ENCODE measurements at places on chromosomes 16 and 17.

DNA sequence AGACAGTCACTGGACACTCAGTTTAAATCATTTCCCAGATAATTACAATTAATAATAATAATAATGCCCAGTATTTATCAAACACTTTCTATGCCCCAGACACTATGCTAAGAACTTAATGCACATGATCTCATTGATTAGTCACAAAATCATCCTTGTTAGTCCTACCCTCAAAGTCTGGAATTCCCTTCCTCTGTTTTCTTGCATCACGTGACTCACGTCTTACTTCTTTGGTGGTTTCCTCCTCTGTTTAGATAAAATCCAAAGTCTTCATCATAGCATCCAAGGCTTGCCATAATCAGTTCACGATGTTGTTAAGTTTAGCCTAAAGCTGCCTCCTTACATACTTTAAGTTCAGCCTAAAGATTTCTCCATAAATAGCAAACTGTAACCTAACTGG is 471.9 kb downstream of the PMP22 start:
- no peak for DNase-seq

DNA sequence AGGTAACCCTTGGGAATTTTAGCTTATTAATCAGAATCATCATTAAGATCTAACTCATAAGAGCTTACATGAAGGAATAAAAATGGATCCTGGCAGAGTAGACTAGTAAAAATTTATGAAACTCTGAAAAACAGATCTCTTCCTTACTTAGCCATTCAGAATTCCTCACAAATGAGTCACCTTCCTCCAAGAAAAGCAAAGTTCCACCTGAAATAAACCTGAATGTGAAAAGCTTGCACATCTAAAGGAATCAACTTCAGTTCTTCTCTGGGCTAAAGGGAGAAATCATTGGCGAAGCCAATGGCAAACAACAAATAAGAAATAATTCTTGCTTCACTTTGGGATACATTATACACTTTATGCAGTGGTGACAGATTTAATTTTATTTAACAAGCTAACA is 22.7 kb downstream of the MYO1D start:
- DNase-seq = no peak

GRCh38 chr17:75815399-75815798 is 28.8 kb downstream of the UNC13D start:
- no peak for DNase-seq

GRCh38 chr16:72221630-72222024 is 49.7 kb upstream of the PMFBP1 start:
- peak; percentile 27 for DNase-seq

DNA sequence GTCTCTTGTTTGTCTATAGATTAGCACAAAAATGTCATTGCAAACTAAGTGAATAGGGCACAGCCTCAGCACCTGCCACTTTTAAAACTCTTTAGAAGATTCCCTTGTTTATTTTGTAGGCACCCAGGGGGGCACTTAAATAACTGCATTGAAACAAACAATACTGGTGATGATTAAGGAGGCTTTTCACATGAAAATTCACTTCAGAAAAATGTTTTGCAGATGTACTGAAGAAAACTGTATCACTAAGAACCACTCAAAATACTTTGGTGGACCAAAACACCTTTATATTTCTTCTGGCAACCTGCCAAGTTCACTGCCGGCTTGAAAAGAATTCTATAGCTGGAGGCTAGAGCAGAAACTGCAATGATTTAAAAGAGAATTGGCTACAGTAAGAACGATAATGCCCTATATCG is 281.5 kb downstream of the TOX3 start:
- no peak for DNase-seq

GRCh38 chr17:40553694-40554534 is 11.4 kb downstream of the CCR7 start:
- no peak for DNase-seq

- DNase-seq = no peak
Observed at GRCh38 chr17:34254146-34254545, 939 bp upstream of the CCL2 start.

DNA sequence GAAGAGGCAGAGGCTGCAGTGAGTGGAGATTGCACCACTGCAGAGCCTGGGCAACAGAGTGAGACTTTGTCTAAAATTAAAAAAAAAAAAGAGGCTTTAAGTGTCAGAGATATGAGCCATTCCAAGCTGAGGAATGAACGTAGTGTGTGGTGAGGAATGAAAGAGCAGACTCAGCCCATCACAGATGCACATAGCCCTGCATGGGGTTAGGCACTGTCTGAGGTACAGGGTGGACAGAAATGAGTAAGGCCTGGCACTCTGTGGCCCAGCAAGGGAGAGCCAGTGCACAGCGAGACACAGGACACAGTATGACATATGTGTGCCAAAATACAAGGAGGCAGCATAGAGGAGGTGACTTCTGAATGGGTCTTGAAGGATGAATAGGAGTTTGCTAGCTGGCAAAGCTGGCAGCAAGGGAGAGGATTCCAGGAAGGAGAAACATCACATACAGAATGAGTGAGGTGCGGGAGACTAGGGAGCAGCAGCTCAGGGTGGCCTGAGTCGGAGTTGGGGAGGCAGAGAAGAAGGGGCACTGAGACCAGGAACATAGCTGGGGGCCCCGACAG is 8.7 kb upstream of the ZNF469 start:
- DNase-seq = no peak

GRCh38 chr17:69702078-69702477 is 287.6 kb downstream of the MAP2K6 start:
- DNase-seq = no peak

DNA sequence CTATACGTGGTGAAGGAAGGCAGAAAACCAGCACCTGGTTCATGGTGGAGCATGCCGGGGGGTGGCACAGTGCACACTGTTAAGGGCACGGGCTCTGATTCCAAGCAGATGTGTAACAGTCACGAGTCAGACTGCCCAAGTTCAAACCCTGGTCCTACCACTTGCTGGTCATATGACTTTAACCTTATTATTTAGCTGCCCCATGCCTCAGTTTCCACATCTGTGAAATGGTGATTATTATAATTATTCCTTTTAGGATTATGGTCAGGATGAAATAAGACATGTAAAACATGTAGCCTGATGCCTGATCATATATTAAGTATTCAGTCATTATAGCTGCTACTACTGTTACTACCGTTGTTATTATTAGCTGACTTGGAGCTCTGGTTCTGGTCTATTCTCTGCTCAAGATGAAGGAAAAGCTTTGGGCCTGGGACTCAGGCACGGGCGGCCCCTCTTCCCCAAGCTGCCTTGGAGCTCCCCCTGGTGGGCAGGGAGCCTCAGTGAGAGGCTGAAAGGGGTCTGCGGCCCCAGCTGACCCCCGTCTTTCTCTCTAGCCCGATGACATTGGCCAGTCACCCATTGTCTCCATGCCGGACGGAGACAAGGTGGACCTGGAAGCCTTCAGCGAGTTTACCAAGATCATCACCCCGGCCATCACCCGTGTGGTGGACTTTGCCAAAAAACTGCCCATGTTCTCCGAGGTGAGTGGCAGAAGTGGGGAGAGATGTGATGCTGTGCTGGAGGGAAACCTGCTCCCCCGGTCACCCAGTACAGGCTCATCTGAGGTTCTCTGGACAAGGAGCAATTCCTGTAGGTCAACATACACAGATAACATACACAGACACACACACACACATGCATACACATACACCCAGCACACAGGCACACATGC is 14.0 kb downstream of the NR1D1 start:
- no peak for DNase-seq

- no peak for DNase-seq
Observed at GRCh38 chr17:66578781-66579489, 256.0 kb upstream of the CACNG5 start.

DNA sequence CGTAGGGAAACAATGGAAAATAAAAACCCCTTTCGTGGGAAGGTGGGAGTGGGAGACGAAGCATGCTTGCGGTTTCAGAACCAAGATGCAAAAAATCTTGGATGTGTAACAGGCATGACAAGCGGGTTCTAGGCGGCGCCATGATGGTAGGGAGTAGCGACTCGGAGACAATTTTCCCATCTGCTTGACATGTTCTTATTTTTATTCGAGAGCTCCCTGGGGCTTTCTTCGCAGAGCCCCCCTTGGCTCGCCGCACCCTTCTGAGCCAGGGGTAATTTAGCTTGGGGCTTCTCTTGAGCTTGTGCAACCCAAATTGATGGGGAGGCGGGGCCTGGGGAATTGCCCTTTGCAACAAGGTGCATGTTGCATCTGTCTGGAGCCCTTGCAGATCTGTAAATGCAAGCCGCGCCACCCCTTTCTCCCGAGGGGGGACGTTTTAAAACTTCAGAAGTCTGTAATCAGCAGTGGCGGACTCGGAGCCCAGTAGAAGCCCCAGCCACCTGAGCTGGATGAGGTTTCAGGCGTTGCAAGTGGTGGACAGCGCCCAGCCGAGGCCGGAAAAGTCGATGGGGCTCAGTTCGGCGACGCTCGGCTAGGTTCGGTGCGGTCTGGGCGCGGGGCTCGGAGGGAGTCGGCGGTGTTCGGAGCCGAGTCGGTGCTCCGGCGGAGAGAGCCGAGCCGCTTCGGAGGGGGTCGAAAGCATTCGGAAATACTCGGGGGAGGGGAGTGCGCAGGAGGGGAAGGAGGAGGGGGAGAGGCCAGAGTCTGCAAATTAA is 2.9 kb downstream of the GNAO1 start:
- DNase-seq = no peak

DNA sequence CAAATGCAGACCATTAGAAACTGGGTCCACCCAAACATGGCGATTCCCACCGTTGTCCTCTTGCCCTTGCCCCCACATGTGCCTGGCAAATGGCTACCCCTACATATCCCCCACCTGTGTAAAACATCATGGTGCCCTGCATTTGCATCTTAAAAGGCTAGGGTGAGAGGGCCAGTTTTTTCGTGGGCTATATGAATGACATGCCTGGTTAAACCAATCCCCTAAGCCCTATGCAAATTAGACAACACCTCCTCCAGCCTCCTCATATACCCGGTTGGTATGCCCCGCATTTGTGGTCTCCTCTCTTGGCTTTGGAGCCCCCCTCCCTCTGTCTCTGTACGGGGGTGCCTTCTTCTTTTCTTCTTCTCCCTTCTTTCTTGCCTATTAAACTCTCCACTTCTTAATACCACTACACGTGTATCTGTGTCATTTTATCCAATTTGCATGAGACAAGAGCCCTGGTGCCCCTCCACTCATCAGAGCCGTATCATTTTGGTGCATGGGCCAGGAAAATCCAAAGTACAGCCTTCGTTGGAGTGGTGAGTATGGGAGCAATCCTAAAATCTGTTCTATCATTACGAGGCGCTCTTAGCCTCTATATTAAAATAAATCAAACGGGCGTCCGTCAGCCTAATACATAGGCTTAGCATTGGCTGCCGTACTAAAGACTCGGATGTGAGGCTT is 30.1 kb downstream of the QPRT start:
- DNase-seq = no peak

- no peak for DNase-seq
Observed at GRCh38 chr17:77769762-77770161, 188.7 kb upstream of the TNRC6C start.
